ENCODE measurements at places on chromosomes 2 and 18. TPM values are rescaled to one million over a fixed set of nuclear protein-coding genes. Genes with fewer than 3 reads are reported as not detected.
A peak's percentile ranks its signal among the peaks of the same experiment; 100 is the strongest.

The NIF3L1 gene
- polyA plus RNA-seq = 21.8 TPM

DNA sequence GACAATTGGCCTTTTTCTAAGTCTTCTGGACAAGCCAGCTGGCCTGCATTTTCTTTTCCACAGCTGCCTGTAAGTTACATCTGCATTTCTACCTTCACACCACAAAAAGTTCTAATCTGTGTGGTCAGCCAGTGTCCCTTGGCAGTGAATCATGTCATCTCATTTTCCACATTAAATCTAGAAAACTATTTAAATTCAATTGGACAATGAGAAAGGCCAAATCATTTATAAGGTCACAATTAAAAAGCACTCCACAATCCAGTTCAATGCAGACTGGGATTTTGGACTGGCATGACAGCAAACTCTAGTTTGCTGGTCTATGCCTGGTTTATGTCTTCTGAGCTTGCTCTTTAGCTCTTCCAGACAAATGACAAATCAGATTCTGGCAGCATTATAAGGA, 494.2 kb upstream of the SPHKAP start:
- DNase-seq = peak; percentile 94

DNA sequence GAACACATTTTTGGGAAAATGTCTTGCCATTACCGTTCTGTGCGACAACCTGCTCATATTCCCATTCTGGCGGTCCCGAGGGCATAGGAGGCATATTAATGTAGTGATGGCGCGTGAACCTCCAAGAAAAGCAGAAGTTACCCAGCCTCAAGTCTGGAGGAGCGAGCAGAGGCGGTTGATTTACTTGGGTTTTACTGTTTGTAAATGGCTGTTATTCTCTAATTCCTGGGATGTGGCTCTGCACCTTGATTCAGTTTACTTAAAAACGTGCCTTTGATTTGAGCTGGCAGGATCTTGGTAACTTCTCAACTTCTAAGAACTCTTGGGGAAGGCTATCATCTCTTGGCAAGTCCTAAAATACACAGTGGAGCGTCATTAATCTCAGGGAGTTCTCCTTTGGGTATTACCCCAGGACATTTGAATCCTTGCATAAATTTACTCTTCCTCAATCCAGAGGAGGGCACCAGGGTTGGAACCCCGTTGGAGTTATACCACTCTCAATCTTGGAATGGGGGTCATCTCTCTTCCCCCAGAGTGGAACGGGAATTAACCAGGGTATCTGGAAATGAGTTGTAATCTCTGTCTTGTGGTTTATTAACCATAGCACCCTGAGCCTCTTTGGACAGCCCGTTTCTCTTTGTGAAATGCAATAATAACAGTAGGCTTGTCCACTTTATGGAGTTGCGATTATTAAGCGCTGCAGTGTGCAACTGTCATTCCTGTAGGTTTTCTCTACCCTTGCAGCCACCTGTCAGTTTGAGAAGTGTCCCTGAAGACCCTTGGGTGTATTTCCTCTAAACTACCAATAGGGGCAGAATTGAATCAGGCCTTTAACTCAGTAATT, 2.1 kb downstream of the HK2 start:
- DNase-seq = peak; percentile 57

The DSG1 gene
- polyA plus RNA-seq = 18.5 TPM

The DYSF gene
- polyA plus RNA-seq = 130 TPM

The ARHGAP25 gene
- polyA plus RNA-seq = 5.0 TPM

DNA sequence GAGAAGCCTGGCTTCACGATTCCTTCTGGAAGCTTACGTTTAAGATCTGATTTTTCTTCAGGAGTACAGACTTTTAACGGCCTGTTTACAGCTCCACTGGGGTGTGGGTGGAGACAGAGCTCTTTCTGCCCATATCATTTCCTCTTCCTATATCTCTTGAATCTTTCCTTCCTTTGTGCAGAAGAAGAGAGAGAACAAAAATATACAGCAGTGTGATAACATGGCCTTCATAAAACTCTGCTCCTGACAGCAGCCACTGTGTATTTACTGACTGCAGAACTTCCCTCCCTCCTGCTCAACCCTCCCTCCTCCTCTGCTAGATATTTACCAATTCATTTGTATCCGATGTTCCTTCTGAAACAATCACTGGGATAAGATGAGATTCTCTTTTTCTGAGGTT, 34.1 kb upstream of the REEP1 start:
- no peak for DNase-seq

DNA sequence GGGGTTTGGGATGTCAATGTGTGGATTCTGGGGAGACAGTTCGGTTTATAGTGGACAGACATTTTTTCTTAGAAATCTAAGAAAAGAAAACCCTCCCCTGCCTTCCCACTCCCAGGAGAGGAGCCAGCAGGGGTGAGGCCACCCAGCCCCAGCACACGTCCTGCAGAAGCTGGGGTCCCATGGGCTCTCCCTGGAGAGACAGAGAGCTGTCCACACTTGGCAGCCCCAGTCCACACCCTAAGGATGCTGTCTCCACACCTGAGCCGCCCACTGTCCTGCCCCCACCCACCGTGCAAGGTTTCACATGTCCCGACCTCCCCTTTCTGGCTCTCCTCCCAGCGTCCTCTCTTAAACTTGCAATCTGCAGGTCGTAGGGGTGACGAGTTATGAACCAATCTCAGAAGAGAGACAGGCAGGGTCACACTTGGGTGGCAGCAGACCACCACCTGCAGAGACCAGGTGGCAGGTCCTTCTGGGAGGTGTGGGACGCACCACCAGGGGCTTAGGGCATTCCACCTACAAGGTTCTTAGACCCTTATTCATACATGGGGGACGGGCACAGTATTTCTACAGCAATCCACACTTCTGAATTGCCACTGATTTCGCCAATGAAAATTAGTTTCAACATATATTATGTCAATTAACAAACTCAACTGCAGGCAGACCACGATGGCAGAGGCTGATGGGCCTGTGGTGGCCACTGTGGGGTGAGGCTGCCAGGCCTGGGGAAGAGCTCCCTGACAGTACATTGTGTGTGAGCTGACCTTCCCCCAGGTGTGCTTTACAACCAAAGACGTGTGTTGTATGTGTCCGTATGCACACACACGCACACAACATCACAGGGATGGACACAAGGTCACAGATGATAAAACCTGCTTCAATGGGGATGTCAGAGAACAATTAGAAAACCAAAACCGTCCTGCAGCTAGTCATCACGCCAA, 158.5 kb downstream of the TPO start:
- no peak for DNase-seq

The TXNDC9 gene
- 23.5 TPM for polyA plus RNA-seq

DNA sequence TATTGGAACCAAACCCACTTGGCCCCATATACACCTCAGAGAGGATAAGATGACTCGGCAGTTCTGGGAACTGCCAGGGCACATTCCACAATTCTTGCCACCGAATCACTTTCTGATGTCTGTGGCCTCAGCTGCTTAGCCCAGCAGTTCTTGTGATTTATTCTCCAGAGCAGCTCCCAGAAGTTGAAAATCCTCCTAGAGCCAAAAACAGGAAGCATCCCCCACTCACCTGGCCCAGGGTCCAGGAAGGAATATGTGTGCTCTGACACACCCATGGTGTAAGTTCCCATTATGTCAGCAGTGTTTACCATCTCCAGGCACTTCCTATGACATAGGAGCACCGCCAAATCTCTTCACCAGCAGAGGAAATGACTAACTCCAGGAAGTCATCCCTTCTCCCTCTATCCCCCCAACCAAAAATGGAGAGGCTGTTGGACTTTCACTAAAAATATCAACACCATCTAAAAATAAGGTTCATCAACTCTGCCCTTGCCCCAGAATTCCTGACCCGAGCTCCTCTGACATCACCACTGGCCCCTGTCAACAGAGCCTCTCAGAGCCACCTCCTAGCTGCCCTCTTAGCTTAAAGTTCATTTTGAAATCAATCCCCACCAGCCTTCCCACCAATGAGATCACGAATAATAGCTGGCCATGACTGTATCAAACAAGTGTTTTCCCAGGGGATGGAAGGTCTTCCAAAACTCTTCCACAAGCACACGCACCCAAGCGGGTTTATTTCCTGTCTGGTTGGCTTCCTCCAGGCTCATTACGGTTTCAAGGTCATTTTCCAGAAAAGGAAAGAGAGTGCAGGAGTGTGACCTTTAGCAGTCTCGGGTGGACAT, 223.1 kb upstream of the PARD3B start:
- peak; percentile 9 for DNase-seq

GRCh38 chr2:12440731-12441130, 276.0 kb upstream of the TRIB2 start:
- no peak for DNase-seq

GRCh38 chr2:218081695-218082094, 12.6 kb downstream of the RUFY4 start:
- DNase-seq = peak; percentile 88

DNA sequence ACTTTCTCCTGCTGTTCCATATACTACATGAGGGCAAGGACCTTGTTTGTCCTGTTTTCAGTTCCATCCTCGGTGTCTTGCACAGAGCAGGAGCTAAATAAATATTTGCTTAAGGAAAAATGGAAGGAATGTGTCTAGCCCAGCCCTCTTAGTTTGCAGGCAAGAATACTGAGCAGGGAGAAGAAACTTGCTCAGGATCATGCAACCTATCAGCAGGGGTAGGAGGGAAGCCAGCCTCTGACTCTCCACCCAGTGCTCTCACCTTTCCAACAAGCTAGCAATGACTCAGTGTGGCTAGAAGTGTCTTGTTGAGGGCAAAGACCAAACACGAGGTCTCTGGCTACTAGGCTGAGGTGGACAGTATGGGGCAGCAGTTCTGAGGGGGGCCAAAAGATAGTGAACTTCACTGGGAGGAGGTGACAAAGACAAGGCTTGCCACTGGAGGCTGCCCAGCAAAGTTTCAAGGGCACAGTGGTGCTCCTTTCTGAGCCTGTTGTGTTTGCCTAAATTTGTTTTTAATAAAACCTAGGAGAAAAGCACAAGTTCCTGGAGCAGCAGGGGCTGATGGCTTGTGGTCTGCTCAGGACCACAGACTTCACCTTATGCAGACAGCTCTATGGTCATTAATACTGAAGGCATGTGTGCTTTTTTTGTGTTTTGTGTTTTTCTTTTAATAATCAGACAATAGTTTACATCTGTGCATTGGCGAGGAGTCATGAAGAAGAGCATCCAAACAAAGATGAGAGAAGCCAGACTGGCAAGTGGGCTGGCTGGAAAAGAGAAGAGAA, 49.1 kb upstream of the CTAGE1 start:
- DNase-seq = no peak

The CD8B2 gene
- polyA plus RNA-seq = 0.04 TPM

DNA sequence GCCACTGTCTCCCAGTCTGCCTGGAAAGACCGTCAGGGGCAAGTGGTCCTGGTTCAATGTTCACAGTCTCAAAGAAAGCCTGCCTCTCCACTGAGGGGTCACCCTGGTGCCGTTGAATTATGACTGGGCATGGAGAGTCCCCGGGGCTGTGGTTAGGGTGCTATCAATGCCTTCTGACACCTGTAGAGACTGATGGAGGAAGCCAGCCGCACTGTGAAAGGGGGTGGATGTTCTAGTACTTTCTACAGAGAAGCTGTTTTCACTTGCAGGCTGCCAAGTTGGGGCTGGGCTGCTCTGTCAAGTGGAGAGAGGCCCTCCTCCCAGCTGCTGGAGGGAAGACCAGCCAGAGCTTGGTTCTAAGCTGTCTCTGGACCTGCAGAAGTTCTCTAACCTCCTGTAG, 80.5 kb downstream of the BCL2L11 start:
- no peak for DNase-seq

The SULT1C4 gene
- polyA plus RNA-seq = 16.5 TPM

The TMEM214 gene
- polyA plus RNA-seq = 60.1 TPM

The ITGA4 gene
- polyA plus RNA-seq = 25.8 TPM

GRCh38 chr2:152559008-152559407, 158.3 kb downstream of the PRPF40A start:
- DNase-seq = no peak

- DNase-seq = no peak
Observed at GRCh38 chr2:200861617-200862155, 2.8 kb downstream of the CLK1 start.

The KCNS3 gene
- 6.4 TPM for polyA plus RNA-seq

- no peak for DNase-seq
Observed at GRCh38 chr2:109438146-109438545, 175.6 kb downstream of the SEPTIN10 start.

The DSG4 gene
- not detected for polyA plus RNA-seq

The IL1R2 gene
- 1.8 TPM for polyA plus RNA-seq

GRCh38 chr2:158912112-158912511, 56.3 kb upstream of the TANC1 start:
- DNase-seq = no peak

DNA sequence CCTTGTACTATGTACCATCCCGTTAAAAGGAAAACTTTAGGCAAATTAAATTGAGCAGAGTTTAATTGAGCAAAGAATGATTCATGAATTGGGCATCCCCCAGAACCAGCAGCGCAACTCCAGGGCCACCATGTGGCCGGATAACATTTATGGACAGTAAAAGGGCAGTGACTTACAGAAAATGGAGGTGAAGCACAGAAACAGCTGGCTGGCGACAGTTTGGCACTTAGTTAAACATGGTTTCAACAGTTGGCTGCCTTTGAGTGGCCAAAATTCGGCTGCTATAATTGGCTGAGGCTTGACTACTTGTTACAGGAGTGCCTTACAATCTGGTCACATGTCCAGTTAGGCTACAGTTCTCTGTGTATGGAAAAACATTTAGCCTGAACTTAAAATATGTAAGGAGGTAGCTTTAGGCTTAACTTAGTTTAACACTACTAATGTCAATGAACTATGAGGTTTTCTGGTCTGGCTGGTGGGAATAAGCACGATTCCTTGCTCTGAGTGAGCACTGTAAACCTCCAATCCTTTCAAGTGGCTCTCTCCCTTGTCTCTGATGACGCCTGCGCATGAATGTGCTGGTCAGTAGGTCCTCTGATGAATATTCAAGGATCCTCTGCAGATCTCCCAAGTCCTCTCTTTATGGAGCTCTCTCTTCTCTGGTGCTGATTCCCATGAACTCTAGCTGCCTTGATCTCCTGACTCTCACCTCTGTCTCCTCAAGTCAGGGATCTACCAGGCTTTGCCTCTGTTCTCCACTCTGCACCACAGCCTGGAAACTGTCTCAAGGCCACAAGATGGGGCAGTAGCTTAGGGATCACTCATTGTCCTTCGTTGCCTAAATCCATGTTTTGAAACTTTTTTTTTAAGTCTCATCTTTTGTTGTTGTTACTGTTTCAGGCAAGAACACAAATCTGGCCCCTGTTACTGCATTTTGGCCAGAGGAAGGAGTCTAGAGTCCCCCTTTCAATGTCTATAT, 24.4 kb upstream of the RAB31 start:
- peak; percentile 37 for DNase-seq

- no peak for DNase-seq
Observed at GRCh38 chr2:12269041-12269972, 447.4 kb upstream of the TRIB2 start.

- no peak for DNase-seq
Observed at GRCh38 chr2:217193431-217194340, 333.8 kb upstream of the TNP1 start.

The UGT1A4 gene
- not detected for polyA plus RNA-seq

The IL36A gene
- not detected for polyA plus RNA-seq

DNA sequence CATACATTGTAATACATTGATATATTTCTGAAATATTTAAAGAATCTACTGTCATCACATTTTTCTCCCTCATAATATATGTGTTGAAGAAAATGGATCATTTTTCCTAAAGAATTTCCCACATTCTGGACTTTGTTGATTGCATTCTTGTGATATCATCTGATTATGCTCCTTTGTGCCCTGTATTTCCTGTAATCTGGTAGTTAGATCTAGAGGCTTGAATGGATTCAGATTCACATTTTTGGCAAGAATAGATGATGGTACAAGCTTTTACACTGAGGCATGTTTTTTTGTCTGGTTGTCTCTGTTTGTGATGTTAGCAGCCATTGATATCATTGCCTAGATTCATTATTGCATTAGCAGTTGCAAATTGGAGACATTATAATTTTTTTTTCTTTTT, 13.4 kb downstream of the UBXN2A start:
- DNase-seq = no peak
